ENCODE measurements at places on chromosomes 4 and X.

- no peak for DNase-seq
Observed at GRCh38 chrX:77548751-77549150, 101.6 kb downstream of the FGF16 start.

- no peak for DNase-seq
Observed at GRCh38 chr4:3740256-3740655, 25.9 kb upstream of the ADRA2C start.

GRCh38 chr4:7348946-7349900, 85.5 kb downstream of the PSAPL1 start:
- no peak for DNase-seq

- no peak for DNase-seq
Observed at GRCh38 chr4:537436-538264, 38.4 kb downstream of the TMEM271 start.

DNA sequence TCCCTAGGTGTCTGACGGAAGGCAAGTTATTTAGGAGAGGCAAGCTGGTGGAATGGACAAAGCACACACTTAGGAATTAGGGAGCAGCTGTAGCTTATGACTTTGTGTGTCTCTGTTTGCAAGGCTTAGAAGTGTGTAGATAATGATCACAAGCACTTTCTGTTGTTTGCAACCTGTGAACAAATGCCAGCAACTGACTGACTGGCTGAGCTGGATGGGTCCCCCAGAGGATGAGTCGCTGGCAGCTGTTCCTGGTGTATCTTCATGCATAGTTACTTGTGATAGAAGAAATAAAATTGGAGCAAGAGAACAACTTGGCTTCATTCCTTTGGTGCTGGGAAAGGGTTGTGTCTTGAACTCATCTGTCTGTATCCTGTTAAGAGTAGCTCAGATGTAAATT, 64.2 kb upstream of the BEND4 start:
- DNase-seq = peak; percentile 49

DNA sequence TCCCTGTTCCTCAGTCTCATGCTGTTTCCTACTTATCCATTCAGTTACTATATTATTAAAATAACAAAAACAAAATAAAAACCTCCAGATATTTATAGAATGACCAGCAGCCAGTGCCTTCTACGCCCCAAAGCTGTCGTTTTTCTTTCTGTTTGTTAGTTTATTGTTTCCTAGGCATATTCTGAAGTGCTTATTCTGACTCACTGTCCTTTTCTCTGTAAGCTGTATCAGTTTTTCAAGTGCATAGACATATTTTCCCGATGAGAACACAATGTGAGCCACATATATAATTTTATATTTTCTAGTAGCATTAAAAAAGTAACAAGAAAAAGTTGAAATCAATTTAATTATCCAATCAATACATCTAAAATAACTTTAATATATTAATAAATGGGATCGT, 2158.6 kb upstream of the TENM3 start:
- DNase-seq = no peak

DNA sequence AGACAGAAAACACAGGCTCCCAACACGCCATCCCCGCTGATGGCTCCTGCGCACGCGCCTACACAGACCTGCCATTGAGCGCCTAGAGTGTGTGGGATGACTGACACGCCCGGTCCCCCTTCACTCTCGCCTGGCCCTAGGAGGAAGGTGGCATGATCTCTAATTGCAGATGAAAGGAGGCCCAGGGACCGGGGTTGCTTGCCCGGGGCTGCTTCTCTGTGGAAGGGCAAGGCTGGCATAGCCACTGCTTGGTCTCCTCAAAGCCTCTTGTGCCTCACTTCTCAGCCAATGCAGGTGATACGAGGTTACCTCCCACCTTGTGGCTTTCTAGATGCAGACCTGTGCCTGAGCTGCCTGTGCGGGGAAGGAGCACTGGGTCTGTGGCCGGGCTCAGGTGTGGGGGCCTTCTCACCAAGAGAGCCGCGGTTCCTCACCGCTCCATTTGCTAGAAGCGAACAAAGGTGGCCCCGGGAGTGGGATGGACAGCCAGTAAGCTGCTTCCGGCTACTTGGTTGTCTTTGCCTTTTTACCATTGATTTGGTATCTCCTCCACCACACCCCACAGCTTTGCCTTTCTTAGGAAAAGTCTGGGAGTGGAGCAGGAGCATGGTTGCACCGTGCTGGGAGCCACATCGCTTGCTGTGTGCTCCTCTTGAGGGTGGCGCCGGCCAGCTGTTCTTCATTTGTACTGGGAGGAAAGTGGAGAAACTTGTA, 47.0 kb downstream of the TBC1D14 start:
- DNase-seq = no peak

- no peak for DNase-seq
Observed at GRCh38 chr4:180558427-180558826, 1684.8 kb upstream of the TENM3 start.

DNA sequence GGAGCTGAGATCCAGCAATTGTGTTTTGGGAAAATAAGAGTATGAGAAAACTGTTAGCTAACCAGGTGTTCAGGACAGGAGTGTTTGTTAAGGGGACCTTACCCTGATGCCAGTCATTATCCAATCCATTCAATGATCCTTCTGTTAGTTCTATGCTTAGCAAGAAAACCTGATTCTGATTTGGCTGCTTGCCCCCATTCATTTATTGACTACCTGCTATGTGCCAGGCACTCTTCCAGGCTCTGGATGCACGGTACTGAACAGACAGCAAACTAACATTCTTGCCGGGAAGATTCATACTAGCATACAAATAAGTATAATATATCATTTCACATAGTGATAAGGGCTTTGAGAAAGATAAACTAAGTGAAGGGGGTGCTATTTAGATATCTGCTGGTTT, 1.0 kb upstream of the MECP2 start:
- DNase-seq = no peak

GRCh38 chrX:152641256-152641875, 3.7 kb downstream of the GABRQ start:
- DNase-seq = no peak

DNA sequence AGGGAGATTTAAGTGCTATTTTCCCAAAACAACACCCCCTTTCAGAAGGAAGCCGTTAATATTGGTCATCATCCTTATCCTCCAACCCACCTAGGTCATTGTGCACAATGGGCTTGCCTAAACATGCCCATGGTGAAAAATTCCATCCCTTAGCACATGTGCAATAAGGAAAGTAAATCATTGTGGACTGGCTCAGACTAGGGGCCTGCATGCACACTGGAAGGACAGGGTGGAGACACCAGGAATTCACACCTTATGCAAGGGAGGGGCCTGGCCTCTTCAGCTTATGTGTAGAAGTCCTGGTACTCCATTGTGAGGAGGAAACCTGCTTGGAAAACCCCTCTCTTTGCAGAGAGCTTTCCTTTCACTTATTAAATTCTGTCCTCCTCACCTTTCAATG, 311.4 kb upstream of the NDST4 start:
- no peak for DNase-seq

- no peak for DNase-seq
Observed at GRCh38 chr4:139619644-139620043, 46.0 kb upstream of the MGST2 start.

GRCh38 chr4:126969360-126970235, 663.2 kb upstream of the INTU start:
- no peak for DNase-seq

GRCh38 chrX:37685381-37686359, at the start of gene XK:
Gene XK (plus strand): TSS chrX:37685791. CDS start chrX:37685962, 171 bp downstream.
- no peak for DNase-seq

DNA sequence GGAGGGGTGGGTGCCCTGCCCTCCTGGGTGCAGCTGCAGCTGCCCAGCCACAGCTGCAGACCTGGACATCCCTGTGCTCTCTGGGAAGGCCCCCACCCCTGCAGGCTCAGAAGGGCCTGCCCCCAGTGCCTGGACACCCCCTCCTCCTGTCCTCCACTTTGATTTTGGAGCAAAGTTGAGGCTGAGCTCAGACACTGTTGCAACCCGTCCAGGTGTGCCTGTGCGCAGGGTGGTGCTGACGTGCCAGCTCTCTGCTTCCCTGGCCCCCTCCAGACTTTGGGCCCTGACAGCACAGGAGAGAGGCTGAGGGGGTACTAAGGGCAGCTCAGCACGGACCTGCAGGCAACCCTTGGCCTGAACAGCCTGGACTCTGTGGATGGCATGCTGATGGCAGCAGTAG, 750.3 kb downstream of the ARAP2 start:
- no peak for DNase-seq

GRCh38 chr4:6417516-6418050, 54.8 kb downstream of the PPP2R2C start:
- no peak for DNase-seq

DNA sequence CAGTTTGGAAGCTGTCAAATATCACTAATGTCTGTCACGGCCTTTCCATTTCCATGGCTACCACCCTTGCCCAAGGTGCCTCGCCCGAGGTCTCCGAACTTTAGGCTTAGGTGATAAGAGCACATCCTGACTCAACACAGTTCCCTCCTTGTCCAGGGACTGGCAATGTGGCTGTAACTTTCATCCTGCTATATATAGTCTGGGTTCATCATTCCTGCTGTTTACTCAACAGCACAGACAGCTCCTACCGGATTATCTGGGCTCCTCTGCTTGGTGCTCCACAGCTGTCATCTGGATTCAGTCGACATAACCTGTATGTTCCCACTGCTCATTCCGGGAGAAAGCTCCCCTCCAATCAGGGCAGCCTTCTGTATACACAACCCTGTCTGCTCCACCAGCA, 51.2 kb downstream of the GATB start:
- DNase-seq = no peak

- no peak for DNase-seq
Observed at GRCh38 chr4:189533603-189534002, 407.1 kb upstream of the FRG1 start.

- no peak for DNase-seq
Observed at GRCh38 chrX:133297284-133297683, 79.1 kb upstream of the TFDP3 start.

GRCh38 chr4:52099860-52100461, 48.9 kb downstream of the SPATA18 start:
- no peak for DNase-seq

DNA sequence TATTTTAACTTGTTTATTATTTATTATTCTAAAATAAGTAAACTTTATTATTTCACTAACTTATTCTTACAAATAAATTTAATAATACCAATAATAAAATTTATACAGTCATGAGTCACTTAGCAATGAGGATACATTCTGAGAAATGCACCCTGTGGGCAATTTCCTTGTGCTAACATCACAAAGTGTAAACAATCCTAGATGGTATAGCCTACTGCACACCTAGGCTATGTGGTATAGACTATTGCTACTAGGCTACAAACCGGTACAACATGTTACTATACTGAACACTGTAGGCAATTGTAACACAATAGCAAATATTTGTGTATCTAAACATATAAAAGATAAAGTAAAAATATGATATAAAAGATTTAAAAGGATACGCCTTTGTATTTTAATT, 479.5 kb downstream of the EPHA5 start:
- DNase-seq = no peak

- DNase-seq = no peak
Observed at GRCh38 chr4:10104211-10104990, 12.2 kb downstream of the WDR1 start.

DNA sequence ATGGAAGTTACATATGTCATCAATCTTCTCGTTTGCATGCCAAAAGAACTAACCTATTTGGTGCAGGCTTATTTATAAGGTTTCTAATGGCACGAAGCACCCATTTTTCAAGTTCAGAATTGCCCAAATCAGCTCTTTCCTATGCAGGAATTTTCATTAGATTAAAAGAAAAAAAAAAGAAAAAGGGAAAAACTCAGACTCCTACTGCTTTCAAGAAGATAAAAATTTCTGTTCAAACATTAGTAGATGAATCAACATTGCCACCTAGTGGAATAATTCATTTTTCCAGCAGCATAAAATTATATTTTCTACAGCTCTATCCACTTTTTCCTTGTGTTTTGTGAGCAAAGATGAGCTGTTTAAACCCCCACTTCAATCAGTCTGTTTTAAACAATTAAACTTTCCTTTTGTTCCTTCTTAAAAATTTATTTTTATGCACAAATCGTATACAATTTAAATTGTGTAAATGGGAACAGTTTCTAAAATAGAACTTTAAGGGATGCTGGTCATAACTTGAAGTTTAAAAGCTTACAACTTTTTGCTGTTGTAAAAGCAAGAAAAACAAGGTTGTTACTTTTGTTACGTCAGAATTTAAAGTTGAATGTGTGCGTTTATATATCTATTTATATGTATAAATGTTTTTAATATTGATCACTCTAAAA, 309.9 kb downstream of the ARAP2 start:
- peak; percentile 52 for DNase-seq

GRCh38 chr4:39466747-39467146, 7.9 kb downstream of the LIAS start:
- DNase-seq = no peak

GRCh38 chr4:15238720-15239119, 189.1 kb upstream of the C1QTNF7 start:
- DNase-seq = no peak
